CD4-positive, alpha-beta T cell (primary cell): ENCODE measurements at places on chromosomes 6 and 20.

GRCh38 chr6:68256391-68256790 is 378.7 kb upstream of the ADGRB3 start:
- no peak for DNase-seq

DNA sequence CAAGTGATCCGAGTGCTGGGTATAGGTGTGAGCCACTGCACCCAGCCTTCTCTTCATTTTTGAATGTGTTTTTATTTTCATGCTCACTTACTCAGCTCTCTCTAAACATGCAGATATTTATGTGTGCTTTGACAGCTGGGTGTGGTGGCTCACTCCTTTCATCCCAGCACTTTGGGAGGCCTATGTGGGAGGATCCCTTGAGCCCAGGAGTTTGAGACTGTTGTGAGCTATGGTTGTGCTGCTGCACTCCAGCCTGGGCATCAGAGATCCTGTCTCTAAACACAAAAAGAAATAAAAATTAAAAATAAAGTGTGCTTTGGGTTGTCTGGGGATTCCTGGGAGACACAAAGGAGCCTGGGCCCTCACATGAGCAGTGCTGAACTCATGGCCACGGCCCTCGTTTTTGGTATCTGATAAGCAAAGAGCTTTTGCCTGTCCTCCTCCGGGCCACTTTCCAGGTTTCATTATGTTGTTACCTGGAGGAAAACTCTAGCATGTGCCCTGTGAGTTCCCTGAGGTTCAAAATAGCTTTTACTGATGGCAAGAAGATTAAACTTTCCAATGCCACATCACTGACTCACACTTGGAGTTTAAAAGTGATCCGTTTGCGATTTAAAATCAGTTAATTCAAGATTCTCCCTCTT is 78.5 kb downstream of the CD164 start:
- DNase-seq: no peak

DNA sequence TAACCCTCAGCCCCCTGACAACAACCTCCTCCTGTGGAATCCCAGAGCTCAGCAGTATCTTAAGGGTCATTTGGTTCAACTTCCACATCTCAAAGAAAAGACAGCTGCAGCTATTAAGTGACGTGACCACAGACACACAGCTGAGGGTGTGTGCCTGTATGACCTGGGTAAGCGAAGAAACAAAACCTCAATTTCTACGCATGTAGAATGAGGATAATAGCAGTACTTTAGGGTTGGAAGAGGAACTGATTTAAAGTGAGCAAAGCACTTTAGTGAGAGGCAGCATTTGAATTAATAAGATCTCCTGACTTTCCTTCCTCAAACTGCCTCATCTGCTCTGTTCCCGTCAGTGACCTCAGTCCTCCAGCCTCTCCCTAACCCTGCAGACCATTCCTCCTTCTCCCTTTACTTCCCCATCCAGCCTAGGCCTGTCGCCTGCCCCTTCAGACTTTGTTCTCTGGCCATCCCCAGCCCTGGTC is 6.8 kb upstream of the ARMC2 start:
- DNase-seq: peak; percentile 43

- DNase-seq: no peak
These were observed 49.4 kb upstream of the FYN start for GRCh38 chr6:111922454-111923297.

DNA sequence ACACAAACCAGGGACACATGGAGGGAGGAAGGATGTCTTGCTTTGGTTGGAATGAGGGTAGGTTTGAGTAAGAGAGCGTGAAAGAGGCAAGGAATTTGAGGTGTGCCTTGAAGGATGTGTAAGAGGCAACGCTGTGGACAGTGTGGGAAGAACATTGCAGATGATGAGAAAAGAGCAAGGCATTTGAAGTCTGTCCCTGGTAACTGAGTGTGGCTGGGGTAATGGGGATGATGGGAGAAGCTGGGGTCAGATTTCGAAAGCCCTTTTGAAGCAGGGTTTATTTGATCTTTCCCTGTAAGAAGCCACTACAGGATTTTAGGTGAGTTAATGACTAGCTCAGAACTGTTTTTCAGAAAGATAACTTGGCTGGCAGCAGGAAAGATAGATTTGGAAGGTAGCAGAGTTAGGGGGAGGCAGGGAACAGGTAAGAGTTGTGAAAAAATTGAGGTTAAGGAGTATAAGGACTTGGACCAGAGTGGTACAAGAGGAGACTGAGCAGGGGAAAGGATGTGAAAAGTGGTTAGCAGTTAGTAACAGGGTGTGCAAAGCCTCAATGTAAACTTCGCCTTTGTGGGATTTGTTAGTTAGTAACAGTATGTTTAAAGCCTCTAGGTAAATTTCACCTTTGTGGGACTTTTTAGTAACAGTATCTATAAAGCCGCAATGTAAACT is 17.7 kb downstream of the UTRN start:
- DNase-seq: no peak

DNA sequence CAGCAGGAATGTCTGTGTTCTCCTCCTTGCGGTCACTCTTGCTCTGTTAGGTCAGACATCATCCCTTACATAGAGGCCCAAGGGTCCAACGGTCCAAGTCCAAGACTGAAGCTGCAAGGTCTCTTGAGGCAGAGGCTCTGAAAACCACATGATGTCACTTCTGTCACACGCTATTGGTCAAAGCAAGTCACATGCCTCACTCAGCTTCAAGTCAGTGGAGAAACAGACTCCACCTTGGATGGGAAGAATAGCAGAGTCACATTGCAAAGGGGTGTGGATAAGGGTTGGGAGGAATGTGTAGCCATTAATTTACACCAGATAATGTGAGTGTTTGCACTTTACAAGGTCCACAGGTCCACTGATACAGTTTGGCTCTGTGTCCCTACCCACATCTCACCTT is 17.5 kb downstream of the SLC52A3 start:
- no peak for DNase-seq

GRCh38 chr6:37284781-37285180 is 26.8 kb upstream of the TMEM217 start:
- no peak for DNase-seq

GRCh38 chr20:41005361-41005729 is 23.3 kb upstream of the TOP1 start:
- no peak for DNase-seq

GRCh38 chr6:84314377-84314898 is 87.0 kb upstream of the CEP162 start:
- no peak for DNase-seq

GRCh38 chr6:136225496-136225895 is 24.6 kb downstream of the MTFR2 start:
- DNase-seq: no peak

DNA sequence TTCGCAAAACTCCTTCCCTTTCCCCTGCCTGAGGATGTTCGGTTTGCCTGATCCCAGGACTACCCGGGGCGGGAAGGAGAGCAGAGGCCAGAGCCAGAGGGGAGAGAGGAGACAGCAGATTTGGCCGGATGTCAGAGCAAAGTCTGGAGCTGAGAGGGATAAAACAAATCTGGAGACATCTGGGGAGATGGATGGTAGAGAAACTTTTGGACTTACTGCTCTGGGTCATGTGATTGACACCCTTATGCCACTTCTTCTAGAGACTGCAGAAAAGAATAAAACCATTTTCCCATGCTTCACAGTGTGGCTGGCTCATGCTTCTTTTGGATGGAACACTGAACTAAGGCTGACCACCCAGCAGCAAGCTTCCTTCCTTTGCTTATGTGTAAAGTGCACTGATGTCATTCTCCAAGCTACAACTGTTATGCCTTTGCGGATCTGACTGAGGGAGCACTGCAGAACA is 174.7 kb downstream of the FOXC1 start:
- no peak for DNase-seq

GRCh38 chr20:5484346-5484745 is 167.6 kb upstream of the PROKR2 start:
- no peak for DNase-seq

GRCh38 chr6:150145427-150145826 is 2.6 kb downstream of the PPP1R14C start:
- DNase-seq: no peak

- DNase-seq: peak; percentile 40
These were observed 611 bp downstream of the CNPY3 start for GRCh38 chr6:42929821-42930360.

- DNase-seq: no peak
These were observed 690.7 kb downstream of the KIF16B start for GRCh38 chr20:15882553-15882952.
